ENCODE measurements at places on chromosomes 13 and 19. TPM values are rescaled to one million over a fixed set of nuclear protein-coding genes. Genes with fewer than 3 reads are reported as not detected.

DNA sequence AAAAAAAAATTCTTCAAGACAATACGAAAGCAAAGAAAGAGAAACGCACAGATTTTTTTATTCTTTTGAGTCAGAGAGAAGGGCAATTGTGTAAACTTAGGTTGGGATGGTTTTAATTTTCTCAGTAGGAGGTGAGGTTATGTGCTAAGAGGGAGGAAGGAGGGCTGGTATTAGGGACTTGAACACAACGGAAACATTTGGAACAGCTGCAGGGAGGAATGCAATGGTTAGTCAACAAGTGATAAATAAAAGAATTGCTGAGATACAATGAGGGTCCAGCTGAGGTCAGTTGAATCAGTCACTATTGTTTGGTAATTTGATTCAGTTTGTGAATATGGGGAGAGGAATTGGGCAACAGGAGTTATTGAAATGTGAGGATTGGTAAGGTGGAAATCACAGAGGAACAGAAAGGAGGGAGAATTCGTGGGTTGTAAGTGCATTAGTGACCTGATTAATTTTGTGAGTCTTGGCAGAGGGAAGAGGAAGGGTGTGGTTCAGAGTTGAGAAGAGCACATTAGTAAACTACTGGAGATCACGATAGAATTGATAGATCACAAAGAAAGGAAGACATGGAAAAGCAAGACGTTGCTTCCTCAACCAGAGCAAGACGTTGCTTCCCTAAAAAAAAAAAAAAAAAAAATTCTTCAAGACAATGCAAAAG lies 499.5 kb upstream of the SPRY2 start:
- no peak for DNase-seq

DNA sequence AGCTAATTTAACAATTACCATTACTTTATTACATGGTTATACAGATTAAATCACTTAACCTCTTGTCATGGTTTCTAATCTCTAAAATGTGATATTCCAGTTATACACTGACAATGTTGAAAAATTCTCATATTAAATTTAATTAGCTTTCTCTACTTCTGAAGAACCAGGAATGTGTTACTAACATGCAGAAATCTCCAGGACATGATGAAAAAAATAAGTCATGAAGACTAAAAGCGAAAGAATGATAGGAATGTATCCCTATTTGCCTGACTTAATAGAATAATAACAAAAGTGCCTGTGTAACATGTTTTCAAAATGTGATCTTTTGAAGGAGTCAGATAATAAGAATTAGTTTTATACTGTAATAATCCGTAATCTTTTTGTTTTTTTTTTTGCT lies 2823.7 kb upstream of the PCDH20 start:
- peak; percentile 2 for DNase-seq

GRCh38 chr13:111338841-111339240 lies 18.4 kb downstream of the TEX29 start:
- DNase-seq, result no peak

DNA sequence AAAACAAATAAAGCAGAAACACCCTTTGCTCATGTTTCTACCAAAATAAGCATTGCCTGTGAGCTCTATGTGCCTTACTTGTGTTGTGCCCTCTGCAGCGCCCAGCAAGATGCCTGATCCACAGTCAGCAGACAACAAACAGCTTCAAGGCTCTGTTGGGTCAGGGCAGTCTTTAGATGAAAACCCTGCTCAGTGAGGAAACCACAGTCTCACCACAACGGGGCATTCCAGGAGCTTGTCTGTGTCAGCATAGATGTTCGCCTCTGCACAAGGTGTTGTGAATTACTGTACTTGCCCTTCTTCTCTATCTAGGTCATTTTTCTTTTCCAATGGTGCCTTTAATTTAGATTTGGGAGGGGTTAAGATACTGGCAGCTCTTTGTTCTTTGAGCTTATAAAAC lies 251.9 kb downstream of the COL4A1 start:
- no peak for DNase-seq

- peak; percentile 45 for DNase-seq
Measured at GRCh38 chr13:101579281-101579802, 126.9 kb downstream of the ITGBL1 start.

- peak; percentile 22 for DNase-seq
Measured at GRCh38 chr13:84139561-84140158, 257.4 kb upstream of the SLITRK1 start.

DNA sequence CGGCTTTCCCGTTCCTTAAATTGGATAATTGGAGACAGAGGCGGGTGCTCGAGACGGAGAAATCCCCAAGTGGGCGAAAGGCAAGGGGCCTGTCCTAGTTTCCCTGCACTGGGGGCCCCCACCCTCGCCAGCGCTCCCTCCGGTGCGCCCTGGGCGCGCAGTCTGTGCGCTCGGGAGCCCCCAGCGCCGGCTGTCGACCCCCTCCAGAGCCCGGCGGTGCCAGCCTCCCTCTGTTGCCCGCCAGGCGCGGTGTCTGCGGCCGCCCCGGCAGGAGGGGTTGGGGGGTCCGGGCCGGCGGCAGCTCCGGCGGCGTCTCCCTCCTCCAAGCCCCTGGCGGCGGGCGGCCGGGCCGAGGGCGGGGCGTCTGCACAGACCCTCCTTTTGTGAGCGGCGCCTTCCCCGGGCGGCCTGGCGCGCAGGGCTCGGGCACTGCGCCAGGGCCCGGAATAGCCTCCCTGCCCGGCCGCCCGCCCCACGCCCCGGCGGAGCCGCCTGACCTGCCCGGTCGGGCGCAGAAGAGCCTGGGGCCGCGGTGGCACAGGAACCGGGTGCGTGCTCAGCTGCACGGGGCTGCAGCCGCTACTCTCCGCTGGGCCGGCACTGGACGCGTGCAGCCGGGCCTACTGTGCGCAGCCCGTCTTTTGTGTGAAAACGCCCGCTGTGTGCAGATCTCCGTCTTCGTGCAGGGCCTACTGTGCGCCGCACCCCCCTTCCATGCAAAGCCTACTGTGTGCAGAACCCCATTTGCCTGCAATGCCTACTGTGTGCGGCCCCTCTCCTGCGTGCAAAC lies 13.2 kb downstream of the GADD45B start:
- no peak for DNase-seq

APOC4 gene
- not detected for total RNA-seq
